ENCODE measurements at places on chromosomes 16 and 17.

GRCh38 chr17:2012499-2012898 is 12.6 kb downstream of the RTN4RL1 start:
- no peak overlapping the region for H3K27ac ChIP-seq
- H3K4me3 ChIP-seq, result no peak overlapping the region
- H3K27me3 ChIP-seq, result no peaks in the 10 kb centered on the region
- DNase-seq, result no peak

GRCh38 chr16:11794996-11795886 is 1.8 kb downstream of the ZC3H7A start:
- peaks cover 43% of the 10 kb centered on the region for H3K4me1 ChIP-seq
- peaks cover 1% of the 10 kb centered on the region for H3K36me3 ChIP-seq
- peak overlapping the region; percentile 85 for H3K4me3 ChIP-seq
- H3K27me3 ChIP-seq, result no peaks in the 10 kb centered on the region
- peak; percentile 35 for DNase-seq

- peaks cover 11% of the 10 kb centered on the region for H3K27me3 ChIP-seq
- no peaks in the 10 kb centered on the region for H3K4me1 ChIP-seq
- H3K36me3 ChIP-seq, result no peaks in the 10 kb centered on the region
- no peak for DNase-seq
- no peak overlapping the region for H3K4me3 ChIP-seq
Measured at GRCh38 chr17:9105068-9105868, 84.0 kb downstream of the NTN1 start.

DNA sequence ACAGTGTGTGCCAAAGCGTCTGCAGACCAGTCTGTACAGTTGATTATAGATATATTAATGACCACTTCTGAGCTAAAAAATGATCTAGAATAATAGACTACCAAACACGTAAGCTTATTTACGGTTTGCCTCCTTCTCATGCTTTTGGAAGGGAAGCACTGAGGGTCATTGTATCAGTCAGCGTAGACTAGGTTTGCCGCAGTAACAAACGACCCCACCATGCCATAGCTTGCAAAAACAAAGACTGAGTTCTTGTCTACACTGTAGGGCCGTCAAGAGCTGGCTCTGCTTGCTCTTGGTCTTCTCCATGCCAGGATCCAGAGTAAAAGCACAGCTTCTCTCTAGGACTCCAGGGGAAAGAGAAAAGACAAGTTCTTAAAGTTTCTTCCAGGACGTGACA is 680.7 kb downstream of the MAF start:
- no peaks in the 10 kb centered on the region for H3K4me1 ChIP-seq
- H3K4me3 ChIP-seq, result no peak overlapping the region
- DNase-seq, result no peak

DNA sequence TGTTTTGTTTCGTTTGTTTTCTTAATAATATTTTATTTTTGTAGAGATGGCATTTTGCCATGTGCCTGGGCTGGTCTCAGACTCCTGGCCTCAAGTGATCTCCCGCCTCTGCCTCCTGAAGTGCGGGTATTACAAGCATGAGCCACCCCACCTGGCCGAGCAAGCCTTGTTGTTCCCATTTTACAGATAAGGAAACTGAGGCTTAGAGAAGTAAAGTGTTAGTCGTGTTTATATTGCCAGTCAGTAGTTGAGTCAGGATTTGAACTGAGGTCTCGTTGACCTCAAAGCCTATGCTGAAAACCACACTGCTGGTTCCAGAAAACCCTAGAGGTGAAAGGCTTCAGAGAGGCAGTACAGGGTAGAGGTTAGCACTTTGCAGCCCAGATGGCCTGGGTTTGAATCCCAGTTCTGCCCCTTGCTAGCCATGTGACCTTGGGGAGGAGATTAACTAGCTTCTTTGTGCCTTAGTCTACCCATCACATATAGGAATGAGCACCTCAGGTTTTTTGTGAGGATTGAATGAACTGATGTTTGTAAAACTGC is 102.0 kb downstream of the ABCC6 start:
- no peak for DNase-seq
- no peaks in the 10 kb centered on the region for H3K27me3 ChIP-seq
- no peak overlapping the region for H3K4me3 ChIP-seq

- DNase-seq, result no peak
- peaks cover 14% of the 10 kb centered on the region for H3K27me3 ChIP-seq
- no peaks in the 10 kb centered on the region for H3K4me1 ChIP-seq
- no peak overlapping the region for H3K27ac ChIP-seq
Measured at GRCh38 chr16:84332975-84333684, 35.2 kb upstream of the ATP2C2 start.

DNA sequence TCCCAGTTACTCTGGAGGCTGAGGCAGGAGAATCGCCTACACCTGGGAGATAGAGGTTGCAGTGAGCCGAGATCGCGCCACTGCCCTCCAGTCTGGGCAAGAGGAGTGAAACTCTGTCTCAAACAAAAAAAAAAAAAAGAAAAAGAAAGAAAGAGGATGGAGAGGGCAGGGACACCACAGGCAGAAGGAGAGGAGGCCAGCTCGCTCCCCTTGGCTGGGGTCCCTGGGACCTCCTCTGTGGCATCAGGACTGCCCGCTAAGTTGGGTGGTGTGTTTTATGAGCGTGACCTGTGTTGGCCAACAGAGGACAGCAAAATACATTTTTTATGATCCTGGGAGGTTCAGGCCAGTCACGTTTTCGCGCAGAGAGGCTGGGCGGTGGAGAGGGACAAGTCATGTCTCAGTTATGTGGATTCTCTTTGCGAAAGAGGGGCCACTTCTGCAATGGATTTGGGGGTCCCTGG is 229.6 kb downstream of the MRTFB start:
- peak overlapping the region; percentile 71 for H3K4me3 ChIP-seq
- peak overlapping the region; percentile 84 for H3K27ac ChIP-seq
- H3K27me3 ChIP-seq, result no peaks in the 10 kb centered on the region

DNA sequence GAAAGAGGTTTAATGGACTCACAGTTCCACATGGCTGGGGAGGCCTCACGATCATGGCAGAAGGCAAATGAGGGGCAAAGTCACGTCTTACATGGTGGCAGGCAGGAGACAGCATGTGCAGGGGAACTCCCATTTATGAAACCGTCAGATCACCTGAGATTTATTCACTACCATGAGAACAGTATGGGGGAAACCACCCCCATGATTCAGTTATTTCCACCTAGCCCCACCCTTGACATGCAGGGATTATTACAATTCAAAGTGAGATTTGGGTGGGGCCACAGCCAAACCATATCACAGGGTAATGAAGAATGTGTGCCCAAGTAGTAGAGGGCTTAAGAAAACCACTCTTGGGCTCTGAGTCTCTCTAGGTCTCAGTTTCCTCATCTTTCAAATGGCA is 85.1 kb downstream of the PRKCB start:
- H3K4me3 ChIP-seq, result no peak overlapping the region
- DNase-seq, result no peak
- no peaks in the 10 kb centered on the region for H3K27me3 ChIP-seq
- no peaks in the 10 kb centered on the region for H3K4me1 ChIP-seq

GRCh38 chr17:42312285-42313130 is 24.2 kb downstream of the STAT5A start:
- peak overlapping the region; percentile 64 for H3K27ac ChIP-seq
- H3K4me3 ChIP-seq, result no peak overlapping the region
- H3K36me3 ChIP-seq, result peaks cover 30% of the 10 kb centered on the region
- DNase-seq, result peak; percentile 87
- no peaks in the 10 kb centered on the region for H3K27me3 ChIP-seq

DNA sequence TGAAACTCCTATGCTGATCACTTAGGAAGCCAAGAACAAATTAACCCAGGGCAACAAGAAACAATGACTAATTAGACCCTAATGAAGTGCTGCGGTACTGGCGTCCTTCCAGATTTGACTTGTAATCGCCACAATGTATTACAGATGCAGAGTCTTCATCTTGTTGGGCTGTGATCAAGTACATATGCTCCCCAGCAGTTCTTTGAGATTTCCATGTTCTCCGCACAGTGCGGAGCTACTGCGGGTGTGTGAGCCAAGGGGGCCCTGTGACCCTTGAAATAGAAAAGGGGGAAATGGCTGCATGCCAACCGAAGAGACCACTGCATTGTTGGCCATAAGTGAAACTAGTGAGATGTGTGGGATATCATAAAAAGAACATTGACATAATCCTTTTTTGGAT is 469.9 kb downstream of the MAF start:
- no peaks in the 10 kb centered on the region for H3K4me1 ChIP-seq
- no peak overlapping the region for H3K27ac ChIP-seq
- no peaks in the 10 kb centered on the region for H3K27me3 ChIP-seq
- DNase-seq, result no peak

DNA sequence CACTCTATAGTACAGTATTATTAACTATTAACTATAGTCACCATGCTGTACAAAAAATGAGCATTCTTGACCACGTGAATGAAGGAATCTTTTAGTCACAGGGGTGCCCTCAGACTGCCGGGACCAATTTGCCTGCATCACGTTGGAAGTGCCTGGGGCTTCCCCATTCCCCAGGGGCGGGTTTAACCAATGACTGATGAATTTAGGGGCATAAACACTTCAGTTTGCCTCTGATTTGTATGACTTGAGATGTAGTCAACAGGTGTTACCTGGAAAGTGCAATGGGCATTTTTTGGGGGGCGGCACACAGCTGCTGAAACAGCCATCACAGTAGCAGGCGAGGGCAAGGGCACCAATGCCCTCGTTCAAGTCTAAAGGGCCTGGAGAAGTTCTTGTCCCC is 8.7 kb upstream of the PYY start:
- H3K27me3 ChIP-seq, result peaks cover 7% of the 10 kb centered on the region
- no peak overlapping the region for H3K4me3 ChIP-seq
- no peak overlapping the region for H3K27ac ChIP-seq
- DNase-seq, result no peak
- H3K36me3 ChIP-seq, result no peaks in the 10 kb centered on the region
- no peaks in the 10 kb centered on the region for H3K4me1 ChIP-seq

GRCh38 chr16:88649924-88650748 is 717 bp downstream of the CYBA start:
- H3K4me3 ChIP-seq, result peak overlapping the region; percentile 83
- no peaks in the 10 kb centered on the region for H3K36me3 ChIP-seq
- no peak overlapping the region for H3K27ac ChIP-seq
- DNase-seq, result peak; percentile 67
- no peaks in the 10 kb centered on the region for H3K27me3 ChIP-seq

GRCh38 chr17:32558997-32559650 is 72.3 kb downstream of the CDK5R1 start:
- no peaks in the 10 kb centered on the region for H3K4me1 ChIP-seq
- no peak overlapping the region for H3K4me3 ChIP-seq
- H3K36me3 ChIP-seq, result no peaks in the 10 kb centered on the region
- H3K27ac ChIP-seq, result no peak overlapping the region
- H3K27me3 ChIP-seq, result no peaks in the 10 kb centered on the region

- H3K4me1 ChIP-seq, result peaks cover 36% of the 10 kb centered on the region
- no peaks in the 10 kb centered on the region for H3K36me3 ChIP-seq
- H3K27ac ChIP-seq, result no peak overlapping the region
- H3K27me3 ChIP-seq, result no peaks in the 10 kb centered on the region
Measured at GRCh38 chr16:65540901-65541300, 419.0 kb upstream of the CDH11 start.

DNA sequence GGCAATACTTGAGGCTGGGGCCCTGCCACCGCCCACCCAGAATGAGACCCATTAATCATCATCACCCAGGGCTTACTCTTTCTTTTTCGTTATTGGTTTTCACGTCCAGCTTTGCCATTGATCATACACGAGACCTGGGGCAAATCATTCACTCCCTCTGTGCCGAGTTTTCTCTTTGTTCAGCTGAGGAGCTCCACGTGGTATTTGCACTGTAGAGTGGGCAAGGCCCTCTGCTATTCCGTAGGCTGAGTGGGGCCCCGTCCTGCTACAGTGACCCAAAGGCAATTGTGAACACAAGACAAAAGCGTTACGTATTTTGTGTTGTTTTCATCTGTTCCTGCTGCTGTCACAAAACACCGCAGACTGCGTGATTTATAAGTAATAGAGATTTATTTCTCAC is 23.6 kb upstream of the CBX2 start:
- H3K4me1 ChIP-seq, result no peaks in the 10 kb centered on the region
- H3K4me3 ChIP-seq, result no peak overlapping the region
- H3K36me3 ChIP-seq, result no peaks in the 10 kb centered on the region

GRCh38 chr17:78176548-78177025 is 8.2 kb downstream of the SYNGR2 start:
- H3K4me3 ChIP-seq, result no peak overlapping the region
- H3K36me3 ChIP-seq, result no peaks in the 10 kb centered on the region
- no peaks in the 10 kb centered on the region for H3K4me1 ChIP-seq
- no peak overlapping the region for H3K27ac ChIP-seq
- H3K27me3 ChIP-seq, result no peaks in the 10 kb centered on the region
- DNase-seq, result peak; percentile 67

- no peak overlapping the region for H3K4me3 ChIP-seq
- no peak for DNase-seq
- peaks cover 57% of the 10 kb centered on the region for H3K27me3 ChIP-seq
- no peak overlapping the region for H3K27ac ChIP-seq
Measured at GRCh38 chr17:31480067-31480466, 88.6 kb downstream of the RAB11FIP4 start.
